Vagina (tissue), 2 donors: ENCODE measurements at places on chromosomes 13 and 19.

DNA sequence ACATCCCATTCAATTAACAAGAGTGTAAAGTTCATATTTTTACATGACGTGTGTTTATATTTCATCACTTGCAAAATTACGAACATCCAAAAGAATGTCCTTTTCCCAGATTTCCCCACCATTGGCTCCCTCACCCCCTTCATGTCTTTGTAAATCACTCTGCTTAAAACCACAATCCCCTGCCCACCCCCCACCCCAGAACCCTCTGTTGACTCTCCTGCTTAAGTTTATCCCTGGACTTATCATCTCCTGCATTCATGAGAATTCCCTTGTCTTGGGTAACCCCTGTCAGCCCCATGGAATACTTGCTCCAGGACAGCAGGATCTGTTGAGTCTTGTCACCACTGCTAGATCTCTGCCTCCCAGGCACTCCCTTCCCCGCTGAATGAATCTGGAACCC is 109.9 kb downstream of the COL4A1 start:
- no peak for DNase-seq

GRCh38 chr19:8129061-8129618 is 20.3 kb downstream of the FBN3 start:
- no peak for DNase-seq

GRCh38 chr13:87295636-87296035 is 375.5 kb upstream of the SLITRK5 start:
- no peak for DNase-seq

DNA sequence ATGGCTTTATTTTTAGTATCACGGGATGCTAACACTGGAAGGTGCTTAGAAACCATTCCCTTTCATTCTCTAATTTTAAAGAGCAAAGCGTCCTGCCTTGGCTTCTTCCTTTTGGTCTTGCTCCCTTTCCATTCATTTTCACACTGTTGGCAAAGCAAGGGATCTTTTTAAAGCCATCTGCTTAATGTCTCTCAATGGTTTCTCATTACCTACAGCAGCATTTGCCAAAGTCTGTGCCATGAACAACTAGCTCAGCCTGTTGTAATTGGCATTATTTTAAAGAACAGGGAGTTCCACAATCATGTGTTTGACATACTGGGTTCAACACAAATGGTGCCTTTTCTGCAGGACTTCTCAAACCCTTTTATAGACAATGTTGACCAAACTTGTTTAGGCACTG is 444.3 kb downstream of the GPC6 start:
- no peak for DNase-seq

DNA sequence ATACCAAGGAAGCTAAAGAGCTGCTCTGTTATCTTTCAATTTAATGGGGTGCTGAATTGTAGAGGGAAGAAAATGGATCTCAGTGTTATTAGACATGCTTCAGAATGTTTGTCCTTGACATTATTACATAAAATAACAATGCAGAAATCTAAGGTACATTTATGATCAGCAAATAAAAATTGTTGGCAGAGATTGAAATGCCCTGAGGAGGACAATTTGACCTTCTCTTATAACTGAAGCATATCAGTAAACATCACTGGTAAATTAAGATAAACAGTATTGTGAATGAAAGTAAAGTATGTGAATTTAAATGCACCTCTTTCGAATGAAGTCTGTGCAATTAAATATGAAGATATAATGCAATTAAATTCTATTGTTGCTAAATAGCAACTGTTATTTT is 1362.1 kb upstream of the ATXN8OS start:
- DNase-seq: no peak

GRCh38 chr19:18135712-18136584 is 17.0 kb upstream of the PIK3R2 start:
- no peak for DNase-seq

DNA sequence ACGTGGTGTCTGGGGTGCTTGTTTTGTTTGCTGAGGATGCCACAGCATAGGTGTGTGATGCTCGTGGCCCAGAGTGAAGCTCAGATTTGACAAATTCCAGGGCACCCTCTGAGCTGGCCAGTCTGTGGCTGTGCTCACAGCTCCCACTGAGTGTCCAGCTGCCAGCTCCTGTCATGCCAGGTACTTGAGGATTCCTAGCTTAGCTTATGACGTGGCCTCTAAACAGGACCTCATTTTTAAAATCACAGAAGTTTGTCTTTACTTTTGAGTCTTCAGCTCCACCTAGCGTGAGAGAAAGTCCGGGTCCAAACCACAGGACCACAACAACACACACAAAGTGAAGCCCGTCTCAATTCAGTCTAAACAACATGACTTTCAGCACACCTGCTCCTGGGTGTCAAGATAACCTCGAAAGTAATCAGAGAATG is 117.3 kb downstream of the RAB20 start:
- DNase-seq: no peak

GRCh38 chr13:31631746-31632145 is 107.6 kb upstream of the RXFP2 start:
- no peak for DNase-seq

DNA sequence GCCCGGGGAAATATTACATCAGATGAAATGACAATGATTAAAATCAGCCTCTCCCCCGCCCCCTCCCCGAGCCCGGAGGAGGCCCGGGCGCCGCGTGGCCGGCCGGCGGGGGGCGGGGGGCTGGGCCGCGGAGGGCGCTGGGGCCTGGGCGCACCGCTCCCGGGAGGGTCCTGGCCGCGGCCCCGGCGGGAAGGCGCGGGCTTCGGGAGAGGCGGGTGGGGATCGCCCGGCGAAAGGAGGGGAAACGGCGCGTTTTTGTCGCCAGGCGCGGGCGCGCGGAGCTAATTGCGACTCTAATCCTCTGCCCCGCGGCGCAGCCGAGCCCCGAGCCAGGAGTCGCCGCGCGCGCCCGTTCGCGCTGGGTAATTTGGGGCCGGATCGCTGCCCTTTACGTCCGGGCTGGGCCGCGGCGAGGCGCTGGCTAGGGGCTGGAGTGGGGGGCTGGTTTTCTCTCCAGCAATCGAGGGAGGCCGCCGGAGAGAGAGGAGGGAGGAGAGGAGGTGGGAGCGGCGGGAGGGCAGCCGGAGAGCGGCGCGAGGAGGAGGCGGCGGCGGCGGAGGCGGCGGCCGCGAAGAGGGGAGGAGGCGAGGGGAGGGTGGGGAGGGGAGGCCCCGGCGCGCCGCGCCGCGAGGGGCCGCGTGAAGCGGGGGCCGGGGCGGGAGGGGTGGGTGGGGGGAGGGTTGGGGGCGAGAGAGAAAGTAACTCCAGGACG is at the start of gene KCTD15:
Gene KCTD15, plus strand, starts transcription at position 707 of the 712 bp plus-strand sequence. CDS start 3,585 bp downstream, outside the sequence.
- DNase-seq: no peak

DNA sequence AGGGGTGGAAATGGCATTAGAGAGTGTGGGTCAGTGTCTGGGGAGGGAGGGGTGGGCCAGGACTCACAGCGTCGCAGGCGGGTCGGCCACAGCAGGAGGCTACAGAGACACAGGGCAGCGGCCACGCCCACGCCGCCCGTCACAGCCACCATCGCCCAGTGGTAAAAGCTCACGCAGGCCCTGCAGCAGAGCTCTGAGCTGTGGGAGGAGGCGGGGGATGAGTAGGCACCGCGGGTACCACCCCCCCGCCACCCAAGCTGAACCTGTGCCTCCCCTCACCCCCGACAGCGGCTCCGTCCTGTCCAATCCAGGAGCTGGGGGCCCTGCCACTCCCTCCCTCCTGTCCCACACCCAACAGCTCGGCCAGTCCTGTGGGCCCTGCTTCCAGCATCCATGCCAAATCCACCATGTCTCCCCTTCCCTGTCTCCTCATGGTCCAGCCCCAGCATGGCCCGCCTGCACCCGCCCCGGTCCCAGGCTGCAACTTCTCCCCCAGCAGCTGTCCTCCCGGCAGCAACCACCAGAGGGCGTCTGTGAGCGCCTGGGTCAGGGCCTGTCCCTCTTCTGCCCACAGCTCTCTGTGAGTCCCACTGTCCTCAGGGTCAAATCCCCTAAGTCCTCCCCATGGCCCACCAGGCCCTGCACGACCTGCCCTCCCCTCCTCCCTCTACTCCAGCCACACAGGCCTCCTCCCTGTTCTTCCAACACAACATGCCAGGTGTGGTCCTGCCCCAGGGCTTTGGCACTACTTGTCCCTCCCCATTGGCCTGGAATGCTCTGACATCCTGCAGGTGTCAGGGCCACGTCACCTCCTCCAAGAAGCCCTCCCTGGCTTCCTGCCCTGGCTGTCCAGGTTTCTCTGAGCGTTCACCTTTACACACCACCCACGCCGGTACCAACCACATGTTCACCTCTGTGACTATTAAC is 6.0 kb downstream of the TEKTIP1 start:
- no peak for DNase-seq

DNA sequence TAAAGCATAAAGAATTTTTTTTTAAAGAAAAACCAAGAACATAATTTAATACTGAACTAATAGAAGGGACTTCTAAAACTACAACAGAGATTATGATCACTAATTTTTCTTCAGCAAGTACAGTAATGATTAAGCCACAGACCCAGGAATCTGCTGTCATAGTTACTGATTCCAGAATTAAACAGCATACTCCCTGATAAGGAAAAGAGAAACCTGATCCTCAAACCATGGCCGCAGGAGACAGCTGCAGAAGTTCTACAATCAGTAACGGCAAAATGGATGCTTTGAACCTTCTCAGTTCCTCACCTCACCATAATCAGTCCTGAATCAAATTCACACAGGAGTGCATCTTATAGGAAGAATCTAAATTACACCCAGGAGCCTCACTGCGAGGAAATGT is 939.0 kb upstream of the SLITRK1 start:
- no peak for DNase-seq

DNA sequence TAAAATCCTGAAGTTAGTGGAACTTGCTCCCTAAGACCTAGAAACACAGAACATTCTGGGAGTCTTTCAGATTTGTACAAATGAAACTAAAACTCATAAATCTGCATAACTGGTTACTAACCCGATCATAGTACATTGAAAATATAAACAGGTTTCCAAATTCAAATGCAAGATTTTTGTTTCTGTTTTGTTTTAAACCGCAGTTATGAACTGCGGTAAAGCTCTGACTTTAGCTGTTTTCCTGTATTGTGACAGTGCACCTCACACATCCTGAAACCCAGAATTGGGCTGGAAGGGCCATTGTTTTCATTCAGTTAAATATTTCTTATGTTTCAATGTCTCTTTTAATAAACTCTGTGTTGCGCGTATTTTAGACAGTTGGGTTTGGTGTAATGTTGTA is 204.7 kb downstream of the SHISA2 start:
- no peak for DNase-seq

GRCh38 chr19:55353803-55354697 is 469 bp downstream of the COX6B2 start:
- DNase-seq: no peak

DNA sequence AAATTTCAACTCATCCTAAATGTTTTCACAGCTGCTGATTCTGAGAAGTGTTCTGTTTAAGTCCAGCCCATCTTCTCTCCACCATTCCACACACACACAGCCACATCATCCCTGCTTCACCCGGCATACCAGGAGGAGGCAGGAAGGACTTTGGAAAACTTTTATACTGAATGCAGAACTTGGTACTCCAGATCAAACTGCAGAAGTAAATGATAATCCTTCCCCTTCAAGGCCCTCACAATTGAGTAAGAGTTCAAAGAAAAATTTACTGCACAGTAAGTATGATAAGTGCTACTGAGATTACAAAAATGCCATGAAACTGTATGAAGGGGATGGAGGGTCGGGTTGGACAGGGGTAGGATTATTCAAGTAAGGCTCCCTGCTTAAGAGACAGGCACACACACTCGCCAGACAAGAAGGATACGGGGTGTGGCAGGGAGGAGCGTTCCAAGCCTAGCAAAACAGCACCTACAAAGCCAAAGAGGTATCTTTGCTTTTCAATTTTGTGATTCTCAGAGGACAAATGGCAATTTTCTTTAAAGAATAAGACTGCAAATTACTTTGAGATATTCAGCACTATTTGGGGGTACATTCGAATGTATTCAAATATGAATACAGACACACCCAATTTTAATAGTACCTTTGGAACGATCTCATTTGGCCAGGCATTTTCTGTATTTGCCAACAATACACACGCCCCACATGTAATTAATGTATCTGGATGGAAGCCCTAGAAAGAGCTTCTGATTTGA is 2.5 kb downstream of the USP12 start:
- DNase-seq: no peak

GRCh38 chr19:33206261-33207039 is 12.3 kb downstream of the LRP3 start:
- DNase-seq: no peak

- no peak for DNase-seq
These were observed 275.1 kb downstream of the SHISA2 start for GRCh38 chr13:25776722-25777121.

DNA sequence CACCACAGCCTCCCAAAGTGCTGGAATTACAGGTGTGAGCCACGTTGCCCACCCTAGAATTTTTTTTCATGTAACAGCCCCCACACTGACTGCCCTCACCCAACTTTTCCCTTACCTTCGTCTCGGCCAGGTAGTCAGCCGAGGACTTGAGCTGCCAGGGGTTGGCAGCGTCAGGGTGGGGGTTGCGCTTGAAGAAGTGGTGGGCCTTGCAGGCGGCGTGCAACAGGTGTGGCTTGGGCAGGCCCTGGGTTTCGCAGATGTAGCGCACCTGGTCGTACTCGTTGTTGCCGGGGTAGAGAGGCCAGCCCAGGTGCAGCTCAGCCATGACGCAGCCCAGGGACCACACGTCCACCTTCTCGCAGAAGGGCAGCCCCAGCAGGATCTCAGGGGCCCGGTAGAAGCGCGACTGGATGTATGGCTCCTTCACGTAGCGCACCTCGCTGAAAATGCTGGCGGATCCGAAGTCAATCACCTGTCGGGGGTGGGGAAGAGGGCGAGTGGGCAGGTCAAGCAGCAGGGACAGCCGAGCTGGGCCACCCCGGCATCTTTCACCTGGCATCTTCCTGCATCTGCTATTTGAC is 6.2 kb downstream of the HIPK4 start:
- DNase-seq: no peak

DNA sequence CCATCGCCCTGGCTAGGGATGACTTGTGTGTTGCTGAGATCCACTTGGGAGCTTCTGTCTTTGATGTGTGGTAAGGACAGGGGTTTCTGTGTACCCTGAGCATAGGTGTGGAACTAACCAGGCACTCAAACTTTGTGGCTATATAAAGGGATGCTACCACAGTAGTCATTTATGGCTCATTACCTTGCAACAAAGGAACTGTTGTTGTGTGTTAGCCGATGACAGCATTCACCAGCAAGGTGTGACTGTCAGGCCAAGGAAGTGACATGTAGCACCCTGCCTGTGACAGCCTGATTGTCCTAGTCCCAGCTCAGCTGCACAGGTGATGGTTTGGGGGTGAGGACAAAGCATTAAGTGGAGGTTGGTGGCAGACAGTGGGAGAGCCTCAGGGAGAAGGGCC is 73.6 kb downstream of the COG3 start:
- DNase-seq: no peak

GRCh38 chr19:6464070-6464873 is at the start of gene CRB3:
CRB3 (plus strand) TSS chr19:6464271; CDS start chr19:6464702, 431 bp downstream.
- no peak for DNase-seq

GRCh38 chr13:39602277-39602613 is 748 bp downstream of the LHFPL6 start:
- no peak for DNase-seq

DNA sequence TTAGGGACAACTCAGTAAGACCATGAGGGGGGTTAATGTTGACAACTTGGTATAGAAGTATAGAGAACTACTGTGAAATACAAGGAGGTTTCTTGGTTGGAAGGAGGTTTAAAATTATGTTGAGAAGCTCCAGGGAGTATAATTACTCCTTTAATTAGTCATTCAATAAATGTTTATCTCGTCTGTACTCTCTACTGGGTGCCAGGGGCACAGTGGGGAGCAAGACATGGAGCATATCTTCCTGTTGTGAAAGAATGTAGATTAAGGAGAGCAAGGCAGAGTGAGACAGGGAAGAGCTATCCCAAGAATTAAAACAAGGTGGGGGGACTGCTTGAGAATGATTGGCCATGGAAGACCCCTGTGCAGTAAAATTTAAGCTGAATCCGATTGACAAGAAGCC is 33.7 kb upstream of the TDRD3 start:
- DNase-seq: no peak
